ENCODE measurements at places on chromosomes 16 and 17.

- no peak for DNase-seq
Measured at GRCh38 chr17:27407916-27408864, 48.1 kb upstream of the KSR1 start.

DNA sequence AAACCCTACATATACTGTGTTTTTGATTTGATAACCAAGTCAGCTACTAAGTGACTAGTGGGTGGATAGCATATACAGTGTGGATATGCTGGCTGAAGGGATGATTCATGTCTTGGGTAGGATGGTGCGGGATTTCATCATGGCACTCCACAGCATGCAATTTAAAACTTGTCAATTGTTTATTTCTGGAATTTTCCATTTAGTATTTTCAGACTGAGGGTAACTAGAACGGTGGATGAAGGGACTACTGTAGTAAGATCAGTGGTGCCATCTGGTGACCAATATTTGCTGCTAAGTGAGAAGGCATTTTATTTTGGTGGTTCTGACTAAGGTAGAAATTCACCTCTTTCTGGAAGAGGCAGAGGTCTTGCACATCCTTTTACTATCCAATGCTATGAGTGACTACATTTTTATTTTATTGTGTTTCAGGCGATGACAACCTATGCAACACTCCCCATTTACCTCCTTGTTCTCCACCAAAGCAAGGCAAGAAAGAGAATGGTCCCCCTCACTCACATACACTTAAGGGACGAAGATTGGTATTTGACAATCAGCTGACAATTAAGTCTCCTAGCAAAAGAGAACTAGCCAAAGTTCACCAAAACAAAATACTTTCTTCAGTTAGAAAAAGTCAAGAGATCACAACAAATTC is 3.1 kb downstream of the CDC6 start:
- peak; percentile 77 for DNase-seq

GRCh38 chr16:7107436-7107835 is 225.2 kb upstream of the RBFOX1 start:
- DNase-seq = no peak

GRCh38 chr17:8905331-8905730 is 37.9 kb upstream of the PIK3R6 start:
- no peak for DNase-seq

- DNase-seq = peak; percentile 19
Measured at GRCh38 chr17:4591529-4591928, 7.2 kb downstream of the SMTNL2 start.

- DNase-seq = peak; percentile 67
Measured at GRCh38 chr17:81481073-81481799, 31.4 kb downstream of the ACTG1 start.

DNA sequence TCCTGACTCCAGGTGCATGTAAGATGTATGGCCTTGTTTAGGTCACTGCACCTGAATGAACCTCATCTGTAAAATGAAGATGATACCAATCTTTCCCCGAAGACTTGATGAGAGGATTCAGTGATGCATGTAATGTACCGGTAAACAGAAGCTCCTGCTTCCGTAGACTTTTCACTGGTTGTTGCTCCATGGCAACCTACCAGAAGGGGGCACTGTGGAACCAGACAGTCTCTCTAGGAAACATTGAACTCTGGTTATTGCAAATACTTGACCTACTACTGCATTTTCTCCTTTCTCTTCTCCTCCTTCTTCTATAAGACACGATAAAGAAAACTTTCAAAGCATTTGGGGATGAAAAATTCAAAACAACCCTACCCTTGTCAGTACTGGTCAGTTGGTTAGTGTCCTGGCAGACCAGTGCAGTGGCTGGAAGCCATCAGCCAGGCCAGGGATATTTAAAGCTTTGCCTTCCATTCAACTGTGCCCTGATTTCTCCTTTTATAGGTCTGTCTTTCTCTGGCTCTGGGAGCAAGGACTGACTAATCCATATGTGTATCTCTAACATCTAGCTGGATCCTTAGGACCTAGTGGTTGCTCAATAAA is 667.4 kb upstream of the SALL1 start:
- no peak for DNase-seq

DNA sequence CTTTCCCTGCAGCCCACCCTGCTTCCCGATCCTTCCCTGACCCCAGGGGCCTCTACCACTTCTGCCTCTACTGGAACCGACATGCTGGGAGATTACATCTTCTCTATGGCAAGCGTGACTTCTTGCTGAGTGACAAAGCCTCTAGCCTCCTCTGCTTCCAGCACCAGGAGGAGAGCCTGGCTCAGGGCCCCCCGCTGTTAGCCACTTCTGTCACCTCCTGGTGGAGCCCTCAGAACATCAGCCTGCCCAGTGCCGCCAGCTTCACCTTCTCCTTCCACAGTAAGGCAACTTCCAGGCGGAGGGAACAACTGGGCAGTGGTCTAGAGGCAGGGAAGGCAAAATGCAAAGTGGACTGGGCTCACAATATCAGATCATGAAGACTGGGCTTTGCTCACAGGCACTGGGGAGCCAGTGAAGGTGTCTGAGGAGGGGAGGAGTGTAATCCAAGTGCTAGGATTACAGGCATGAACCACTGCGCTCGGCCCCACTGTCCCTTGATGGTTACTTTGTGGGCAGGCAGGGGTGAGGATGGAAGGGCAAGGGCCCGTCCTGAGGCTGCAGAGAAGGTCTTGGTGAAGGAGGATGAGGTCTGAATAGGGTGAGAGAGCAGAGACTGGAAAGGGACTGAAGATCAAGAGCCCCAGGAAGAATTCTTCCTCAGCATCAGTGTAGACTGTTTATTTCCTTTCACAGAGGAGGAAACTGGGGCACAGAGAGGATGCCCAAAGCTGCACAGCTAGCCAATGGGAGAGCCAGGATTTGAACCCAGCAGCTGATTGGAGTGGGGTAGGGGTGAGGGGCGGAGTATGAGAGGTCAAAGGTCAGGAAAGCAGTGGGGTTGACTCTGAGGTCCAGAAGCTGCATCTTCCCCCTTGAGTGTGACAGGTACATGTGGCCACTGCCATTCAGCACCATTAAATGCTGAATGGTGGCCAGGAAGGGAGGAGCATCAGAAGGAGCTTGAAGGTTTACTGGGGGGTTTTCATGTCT is 16.5 kb upstream of the ADGRG3 start:
- no peak for DNase-seq
